ENCODE measurements at places on chromosomes 3 and 15. TPM values are rescaled to one million over a fixed set of nuclear protein-coding genes. Genes with fewer than 3 reads are reported as not detected.

DNA sequence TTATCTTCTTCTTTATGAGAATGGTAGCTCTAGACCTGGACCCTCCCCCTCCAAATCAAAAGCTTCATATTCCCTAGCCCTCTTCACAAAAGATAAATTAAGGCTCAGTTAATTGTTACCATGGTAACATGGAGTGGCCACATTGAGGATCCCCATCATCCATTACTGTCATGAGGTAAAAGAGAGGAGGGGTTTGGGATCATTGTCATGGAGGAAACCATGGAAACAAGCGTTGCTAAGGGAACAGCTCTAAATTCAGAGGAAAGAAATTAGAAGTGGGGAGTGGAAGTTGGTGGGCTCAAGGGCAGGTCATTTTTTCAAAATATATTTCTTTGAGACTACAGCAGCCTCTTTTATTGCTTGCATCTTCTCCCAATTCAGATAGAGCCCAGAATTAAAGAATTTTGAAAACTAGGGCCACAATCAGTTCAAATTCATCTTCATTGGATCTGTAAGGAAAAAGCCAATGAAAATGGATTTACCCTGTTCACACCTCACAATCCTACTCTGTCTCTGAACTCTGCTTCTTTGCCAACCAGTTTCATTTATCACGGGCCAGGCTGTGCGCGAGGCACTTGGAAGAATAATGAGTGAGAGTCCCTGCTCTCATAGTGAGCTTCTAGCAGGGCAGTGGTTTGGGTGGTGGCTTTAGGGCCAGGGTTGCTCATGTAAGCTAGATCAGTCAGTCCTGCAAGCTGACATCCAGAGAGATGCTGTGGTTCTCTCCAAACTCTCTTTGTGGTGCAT is 11.6 kb upstream of the AEN start:
- no peak for DNase-seq

Gene CPNE9
- total RNA-seq = not detected

Gene ZCWPW2
- total RNA-seq = 0.43 TPM

DNA sequence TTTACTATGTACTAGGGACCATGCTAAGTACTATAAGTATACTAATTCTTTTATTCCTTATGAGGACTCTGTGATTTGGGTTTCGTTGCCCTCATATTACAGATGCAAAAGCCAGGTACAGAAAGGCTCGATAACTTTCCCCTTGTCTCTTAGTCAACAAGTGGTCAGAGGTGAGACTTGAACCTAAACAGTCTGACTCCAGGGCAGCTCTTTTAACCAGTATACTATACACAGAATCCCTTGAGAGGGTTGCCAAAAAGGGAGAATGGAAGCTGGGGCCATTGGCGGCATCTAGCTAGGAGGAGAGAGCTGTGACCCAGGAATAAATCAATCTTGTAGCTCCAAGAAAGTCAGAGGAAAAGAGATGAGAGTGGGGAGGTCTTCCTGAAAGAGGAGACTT is 92.4 kb downstream of the TOP2B start:
- no peak for DNase-seq

- DNase-seq = no peak
These were observed 96.7 kb upstream of the PLXNA1 start for GRCh38 chr3:126886217-126886616.

GRCh38 chr15:73936181-73936580 is 9.9 kb downstream of the LOXL1 start:
- no peak for DNase-seq

GRCh38 chr3:132593947-132594323 is 3.1 kb upstream of the ACKR4 start:
- DNase-seq = no peak

DNA sequence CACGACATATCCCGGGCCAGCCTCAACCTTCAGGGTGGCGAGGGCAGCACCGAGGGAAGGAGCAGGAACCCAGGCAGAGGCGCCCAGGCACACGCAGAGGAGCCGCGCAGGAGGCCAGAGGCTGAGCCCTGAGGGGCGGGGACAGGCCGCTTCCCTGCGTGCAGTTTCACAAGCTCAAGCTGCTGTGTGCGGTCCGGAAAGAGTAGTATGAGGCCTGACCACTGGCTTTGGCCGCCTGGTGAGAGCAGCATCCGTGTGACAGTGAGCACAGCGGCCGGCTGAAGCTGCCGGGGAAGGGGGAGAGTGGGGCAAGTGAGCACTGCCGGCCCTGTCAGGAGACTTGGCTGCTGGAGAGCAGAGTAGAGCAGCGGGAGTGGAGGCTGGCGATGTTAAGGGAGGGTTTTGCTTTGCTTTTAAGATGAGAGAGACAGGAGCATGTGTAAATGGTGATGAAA is 8.7 kb downstream of the ZDHHC19 start:
- DNase-seq = no peak

- DNase-seq = no peak
These were observed 227.5 kb downstream of the MAGI1 start for GRCh38 chr3:65811086-65811761.

GRCh38 chr3:8416965-8417364 is 84.7 kb upstream of the LMCD1 start:
- DNase-seq = no peak

Gene CPN2
- total RNA-seq = not detected
